Stimulated activated CD8-positive, alpha-beta memory T cell treated with anti-CD3 and anti-CD28 coated beads, Interleukin-2, amount 100 ng/mL, for 48 hours (primary cell): ENCODE measurements at places on chromosomes 4 and X.

- no peak for DNase-seq
Observed at GRCh38 chr4:40394236-40394635, 59.1 kb downstream of the CHRNA9 start.

GRCh38 chr4:16544251-16544721 lies 318.0 kb upstream of the TAPT1 start:
- no peak for DNase-seq

DNA sequence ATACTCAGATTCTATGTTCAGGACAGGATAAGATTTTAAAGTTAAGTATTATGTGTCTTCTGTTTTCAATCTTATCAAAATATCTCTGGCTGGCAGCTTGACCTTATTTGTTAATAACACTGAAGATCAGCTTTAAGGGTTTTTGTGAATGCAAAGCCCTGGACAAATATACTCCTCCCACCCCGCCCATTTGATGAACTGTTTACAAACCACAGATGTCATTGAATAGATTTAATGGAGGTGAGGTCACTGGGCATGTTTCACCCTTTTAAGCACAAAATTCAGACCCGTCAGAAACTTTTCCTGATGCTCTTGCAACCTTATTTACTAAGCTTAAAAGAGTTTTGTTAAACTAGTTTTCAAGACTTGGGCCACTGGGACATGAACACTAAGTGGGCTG lies 10.1 kb upstream of the CXCL8 start:
- no peak for DNase-seq

DNA sequence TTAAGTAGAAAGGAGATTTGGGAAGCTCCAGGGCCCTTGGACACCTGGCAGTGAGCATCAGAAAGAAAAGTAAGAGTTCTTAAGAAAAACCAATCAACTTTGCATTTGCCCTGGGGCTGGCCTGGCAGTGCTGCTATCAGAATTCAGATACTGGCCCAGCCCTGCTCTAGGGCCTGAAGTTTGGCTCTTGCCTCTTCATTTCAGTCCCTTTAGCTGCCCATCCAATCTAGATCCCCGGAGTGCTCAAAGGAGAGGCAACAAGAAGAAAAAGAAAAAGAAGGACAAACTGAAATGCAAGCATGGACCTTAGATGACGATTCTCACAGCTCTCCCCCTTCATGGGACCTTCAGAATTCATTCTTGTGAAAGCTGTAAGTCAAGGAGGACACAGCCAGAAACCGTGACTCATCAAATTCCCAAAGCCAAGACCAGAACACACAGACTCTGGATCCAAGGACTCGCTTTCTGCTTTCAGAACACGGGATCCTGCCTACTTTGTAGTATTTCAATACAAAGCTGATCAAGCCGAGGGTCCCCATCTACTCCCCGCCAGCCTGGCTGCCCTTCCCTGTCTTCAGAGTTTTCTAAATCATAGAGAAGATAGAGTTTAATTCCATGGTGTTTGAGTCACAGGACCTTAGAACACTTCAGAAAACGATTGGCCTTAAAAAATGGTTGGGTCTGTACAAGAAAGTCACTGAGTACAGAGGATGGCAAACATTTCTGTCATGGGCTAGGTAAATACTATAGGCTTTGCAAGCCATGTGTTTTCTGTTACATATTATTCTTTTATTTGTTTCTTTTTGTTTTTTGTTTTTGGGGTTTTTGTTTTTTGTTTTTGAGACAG lies 103.7 kb downstream of the RBM47 start:
- DNase-seq, result no peak

- DNase-seq, result no peak
Observed at GRCh38 chr4:1209821-1210220, 37.4 kb upstream of the SPON2 start.
